Esophagus muscularis mucosa (tissue), 4 donors: ENCODE measurements at places on chromosomes 2 and 18.
A peak's percentile ranks its signal among the peaks of the same experiment; 100 is the strongest.

GRCh38 chr2:3075991-3076340 lies 301.7 kb downstream of the EIPR1 start:
- DNase-seq, result peak; percentile 83

DNA sequence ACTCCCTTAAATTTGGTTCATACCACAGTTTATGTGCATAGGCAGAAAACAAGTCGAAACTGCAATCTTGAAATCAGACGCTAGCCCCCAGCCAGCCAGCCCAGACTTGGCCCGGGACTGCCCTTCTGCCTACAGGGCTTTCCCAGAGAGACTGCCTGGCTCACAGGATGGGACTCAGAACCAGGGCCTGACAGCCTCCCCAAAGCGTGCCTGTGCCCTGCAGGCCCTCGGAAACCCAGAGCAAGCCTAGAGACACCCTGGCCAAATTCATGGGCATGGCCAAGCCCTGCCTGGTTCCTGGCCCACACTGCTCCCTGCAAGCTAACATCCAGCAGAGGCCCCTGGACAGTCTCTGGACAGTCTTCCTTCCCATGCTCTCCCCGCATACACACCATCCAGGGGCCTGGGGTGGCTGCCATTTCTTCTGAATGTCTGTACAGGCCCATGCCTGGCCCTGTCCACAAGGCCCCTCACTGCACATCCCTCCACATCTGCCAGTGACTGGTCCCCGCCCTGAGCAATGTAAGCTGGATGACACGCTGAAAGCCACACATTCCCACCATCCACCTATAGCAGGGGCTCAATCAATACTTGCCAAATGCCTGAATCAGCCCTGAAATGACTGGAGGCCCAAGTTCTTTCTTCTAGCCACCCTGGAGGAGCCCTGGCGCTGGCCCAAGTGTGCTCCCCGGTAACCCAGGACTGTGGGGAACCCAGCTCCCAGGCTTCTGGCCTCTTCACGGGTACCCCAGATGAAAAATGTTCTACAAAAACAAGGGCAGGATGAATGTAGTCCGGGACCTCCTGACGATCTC lies 73.1 kb downstream of the HDAC4 start:
- DNase-seq, result no peak

DNA sequence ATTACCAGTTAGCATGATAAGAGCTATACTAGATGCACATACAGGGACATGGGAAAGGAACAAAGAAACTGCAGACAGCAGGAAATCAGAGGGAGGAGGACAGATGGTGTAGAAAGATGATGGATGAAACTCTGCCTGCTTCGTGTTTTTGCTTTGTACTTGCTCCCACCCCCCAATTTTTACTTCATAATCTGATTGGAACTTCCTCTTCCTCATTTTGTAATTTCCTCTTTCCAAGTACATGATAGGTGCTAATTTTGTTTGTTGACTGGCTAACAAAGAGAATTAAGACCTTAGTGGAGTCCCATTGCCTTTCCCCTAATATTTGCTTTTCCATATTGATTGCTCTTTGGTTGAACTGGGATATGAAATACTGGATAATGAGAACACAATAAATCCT lies 76.0 kb upstream of the PELI1 start:
- DNase-seq, result no peak

- peak; percentile 81 for DNase-seq
Observed at GRCh38 chr2:780002-780401, 102.8 kb upstream of the TMEM18 start.

DNA sequence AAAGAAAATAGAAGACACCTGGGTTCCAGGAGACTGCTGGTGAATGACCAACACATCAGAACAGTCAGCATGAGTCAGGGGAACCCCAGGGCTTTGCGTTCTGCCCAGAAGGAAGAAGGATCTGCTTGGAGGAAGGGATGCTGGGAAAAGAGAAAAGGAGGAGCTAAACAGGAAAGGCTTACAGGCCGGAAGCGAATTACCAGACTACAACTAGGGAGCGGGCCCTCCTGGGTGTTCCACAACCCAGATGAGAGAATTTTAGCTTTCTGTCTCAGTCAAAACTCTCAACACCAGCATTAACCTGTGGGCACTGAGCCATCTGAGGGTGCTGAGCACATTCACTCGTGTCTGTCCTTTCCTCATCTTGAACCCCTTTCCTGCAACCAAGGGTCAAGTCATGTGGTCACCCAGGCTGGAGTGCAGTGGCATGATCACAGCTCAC lies 19.2 kb downstream of the CDC42EP3 start:
- no peak for DNase-seq

DNA sequence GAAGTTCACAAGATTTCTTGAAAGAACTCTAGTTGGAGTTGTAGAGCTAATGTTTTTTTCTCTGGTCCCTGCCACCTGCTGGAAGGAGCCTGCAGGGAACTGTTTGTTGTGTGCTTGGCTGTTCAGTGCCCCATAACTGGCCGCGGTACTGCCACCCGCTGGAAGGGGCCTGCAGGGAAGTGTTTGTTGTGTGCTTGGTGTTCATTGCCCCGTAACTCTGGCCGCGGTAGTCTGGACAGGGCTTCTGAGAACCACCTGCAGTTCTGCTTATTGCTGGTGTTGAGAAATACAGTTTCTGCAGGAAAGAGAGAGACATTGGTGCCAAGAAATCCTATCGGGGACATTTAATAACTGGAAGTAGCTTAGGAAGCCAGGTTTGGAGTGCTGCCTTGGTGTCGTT lies 58.1 kb downstream of the AGAP1 start:
- no peak for DNase-seq

GRCh38 chr18:37322492-37323035 lies 243.0 kb downstream of the CELF4 start:
- no peak for DNase-seq

- DNase-seq, result no peak
Observed at GRCh38 chr2:97706708-97707345, 6.5 kb upstream of the ZAP70 start.

DNA sequence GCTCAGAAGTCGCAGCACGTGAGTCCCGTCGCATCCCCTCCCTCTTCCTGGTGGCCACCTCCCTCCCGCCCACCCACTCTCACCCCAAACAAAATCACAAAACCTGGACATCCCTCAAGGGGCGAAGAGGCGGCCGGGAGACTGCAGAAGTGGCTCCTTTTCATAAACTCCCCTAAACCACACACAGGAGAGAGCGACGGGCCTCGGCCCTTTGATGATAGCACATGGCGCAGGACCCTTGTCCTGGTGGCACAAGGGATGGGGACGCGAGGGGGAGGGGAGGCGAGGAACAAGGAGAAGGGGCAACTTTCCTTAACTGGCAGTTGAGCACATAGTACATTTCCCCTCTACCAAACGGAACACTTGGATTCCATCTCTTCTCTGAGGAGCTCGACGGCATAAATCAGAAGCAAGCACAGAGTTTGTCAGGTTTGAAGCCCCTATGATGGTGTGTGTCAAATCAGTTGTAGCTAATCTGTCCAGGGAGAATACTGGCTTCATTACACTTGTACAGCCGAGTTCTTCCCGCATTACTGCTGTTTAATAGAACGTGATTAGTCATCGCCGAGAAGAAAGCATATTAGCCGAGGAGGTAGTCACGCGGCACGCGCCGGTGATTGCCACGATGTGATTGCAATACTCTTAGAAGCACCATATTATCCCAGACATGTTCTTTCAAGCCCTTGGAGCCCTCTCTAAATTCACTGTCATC lies 43.8 kb downstream of the GBX2 start:
- no peak for DNase-seq

DNA sequence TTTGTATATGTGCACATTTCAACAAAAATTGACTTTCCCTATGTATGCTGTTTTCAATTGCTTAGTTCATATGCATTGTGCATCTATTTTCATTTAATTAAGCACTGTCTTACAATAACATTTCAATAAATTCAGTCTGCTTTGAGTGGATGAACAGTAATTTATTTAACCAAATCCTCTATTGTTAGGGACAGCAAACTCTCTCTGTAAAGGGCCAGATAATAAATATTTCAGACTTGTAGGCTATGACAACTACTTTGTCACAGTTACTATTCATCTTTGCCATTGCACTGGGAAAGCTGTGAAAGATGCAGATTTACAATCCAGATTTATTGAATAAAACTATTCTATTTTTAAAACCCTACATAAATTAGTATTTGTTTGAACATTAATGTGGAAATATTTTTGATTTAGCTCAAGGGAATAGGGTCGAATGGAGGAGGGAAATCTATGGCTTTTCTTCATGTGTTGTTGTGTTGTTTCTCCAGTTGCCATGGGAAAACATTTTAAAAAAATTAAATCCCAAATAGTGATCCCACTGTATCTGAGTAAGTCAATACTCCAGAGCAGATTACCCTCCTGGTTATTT lies 14.2 kb upstream of the RAB27B start:
- no peak for DNase-seq

DNA sequence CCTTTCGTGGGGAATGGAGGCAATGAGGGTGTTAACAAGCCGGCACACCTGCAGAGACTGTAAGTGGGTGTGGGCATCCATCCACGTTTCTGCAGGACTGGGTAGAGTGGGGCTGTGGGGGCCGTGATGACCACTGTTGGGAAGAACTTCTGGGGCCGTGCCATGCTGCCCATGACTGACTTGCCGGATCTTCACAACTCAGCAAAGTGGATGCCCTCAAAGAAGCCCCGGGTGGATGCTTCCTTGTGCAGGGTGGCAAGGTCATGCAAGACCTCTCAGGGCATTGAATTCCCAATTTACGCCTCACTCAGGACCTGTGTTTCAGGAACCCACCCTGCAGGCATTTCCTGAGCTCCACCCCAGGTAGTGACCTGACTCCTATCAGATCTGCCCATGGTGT lies 143.5 kb upstream of the TPO start:
- DNase-seq, result peak; percentile 88

DNA sequence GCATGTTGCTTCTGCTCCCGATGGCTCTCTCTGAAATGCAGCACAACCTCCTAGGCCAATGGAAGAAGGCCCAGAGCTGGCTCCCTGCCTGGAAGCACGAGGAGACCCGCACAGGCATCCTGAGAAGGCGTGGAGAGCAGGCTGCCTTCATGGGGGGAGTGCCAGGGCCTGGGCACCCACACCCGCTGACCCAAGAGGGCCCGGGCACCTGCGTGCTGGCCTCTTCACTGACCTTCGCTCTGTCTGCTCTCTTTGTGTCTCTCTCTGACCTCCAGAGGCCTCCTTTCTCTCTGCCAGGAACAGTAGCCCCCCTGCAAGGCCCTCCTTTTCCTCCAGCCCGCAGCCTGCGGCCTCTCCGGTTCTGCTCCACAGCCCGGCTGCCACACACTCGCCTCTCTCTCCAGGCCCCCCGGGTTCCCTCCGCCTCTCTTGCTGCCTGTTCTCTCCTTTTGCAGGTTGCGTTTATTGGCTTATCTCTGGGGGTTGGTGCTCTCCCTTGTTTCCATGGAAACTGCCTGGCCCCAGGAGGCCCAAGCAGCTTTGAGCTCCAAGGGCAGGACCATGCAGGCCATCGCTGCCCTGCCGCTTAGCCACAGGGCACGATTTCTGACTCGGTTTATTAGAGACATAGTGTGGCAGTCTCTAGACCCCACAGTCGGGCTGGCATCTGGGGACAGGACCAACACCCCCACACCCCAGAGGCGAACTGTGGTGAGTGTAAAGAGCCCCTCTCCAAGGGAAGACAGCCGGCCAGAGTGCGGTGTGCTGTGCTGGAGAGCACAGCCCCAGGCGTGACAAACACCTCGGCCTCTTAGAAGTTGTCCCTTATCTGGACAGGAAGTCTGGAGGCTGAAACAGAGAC lies 1.7 kb downstream of the MZT2B start:
- DNase-seq, result no peak

DNA sequence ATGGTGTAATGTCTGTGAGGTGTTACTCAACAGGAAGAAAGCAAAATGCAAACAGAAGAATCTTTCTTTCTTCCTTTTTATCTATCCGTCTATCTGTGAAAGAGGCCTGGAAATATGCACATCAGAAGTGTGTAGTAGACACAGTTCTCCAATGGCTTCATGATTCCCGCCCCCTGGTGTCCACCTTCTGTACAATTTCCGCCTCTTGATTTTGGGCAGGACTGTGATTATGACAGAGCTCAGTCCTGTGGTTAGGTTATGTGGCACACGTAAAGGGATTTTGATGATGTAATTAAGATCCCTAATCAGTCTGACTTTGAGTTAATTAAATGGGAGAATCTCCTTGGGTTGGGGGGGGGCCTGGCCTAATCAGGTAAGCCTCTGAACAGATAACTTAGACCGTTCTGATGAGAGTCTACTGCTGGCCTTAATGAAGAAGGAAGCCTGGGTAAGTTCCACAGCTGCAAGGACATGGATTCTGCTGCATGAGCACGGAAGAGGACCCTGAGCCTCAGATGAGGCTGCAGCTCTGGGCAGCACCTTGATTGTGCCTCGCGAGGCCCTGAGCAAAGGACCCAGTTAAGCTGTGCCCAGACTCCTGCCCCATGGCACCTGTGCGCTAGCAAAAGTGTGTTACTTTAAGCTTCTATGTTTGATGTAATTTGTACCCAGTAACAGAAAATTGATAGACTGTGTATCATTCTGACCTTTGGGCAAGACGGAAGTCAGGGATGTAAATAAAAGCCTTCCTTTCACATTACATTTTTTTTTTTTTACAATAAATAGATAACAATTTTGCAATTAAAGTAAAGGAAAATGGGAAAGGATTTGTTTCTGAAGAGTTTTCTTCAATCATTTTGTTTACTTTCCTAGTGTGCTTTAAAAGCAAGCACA lies 11.3 kb upstream of the KCNF1 start:
- no peak for DNase-seq

- no peak for DNase-seq
Observed at GRCh38 chr2:222315443-222316121, 16.8 kb upstream of the PAX3 start.

DNA sequence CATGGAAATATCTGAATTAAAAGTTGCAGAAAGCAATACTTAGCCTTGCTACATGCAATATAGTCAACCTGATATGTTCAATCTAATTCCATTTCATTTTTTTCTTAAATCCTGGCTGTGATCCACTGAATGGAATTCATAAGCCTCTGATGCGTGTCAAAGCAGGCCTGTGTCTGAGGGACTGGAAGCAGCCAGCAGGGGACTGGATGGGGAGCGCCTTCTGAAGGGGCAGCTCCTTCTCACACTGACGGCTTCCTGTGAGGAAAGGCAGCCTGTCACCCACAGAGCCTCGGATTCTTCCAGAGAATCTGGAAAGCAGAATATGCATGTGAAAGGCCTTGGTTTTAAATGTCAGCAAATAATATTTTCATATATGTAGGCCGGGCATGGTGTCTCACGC lies 73.5 kb downstream of the KCNF1 start:
- DNase-seq, result no peak

- no peak for DNase-seq
Observed at GRCh38 chr2:149954981-149955600, 367.5 kb upstream of the MMADHC start.
